ENCODE measurements at places on chromosomes 7 and 10. TPM values are rescaled to one million over a fixed set of nuclear protein-coding genes. Genes with fewer than 3 reads are reported as not detected.

CDC123 gene
- total RNA-seq = 104 TPM

WEE2 gene
- total RNA-seq = 0.05 TPM

RELN gene
- not detected for total RNA-seq

SPDYE1 gene
- not detected for total RNA-seq

CYP2E1 gene
- total RNA-seq = 0.39 TPM

CTAGE4 gene
- total RNA-seq = 2.3 TPM

HPS6 gene
- 22.7 TPM for total RNA-seq

CHST12 gene
- 59.6 TPM for total RNA-seq

PPA1 gene
- 194 TPM for total RNA-seq

SPAM1 gene
- not detected for total RNA-seq

LIPN gene
- not detected for total RNA-seq

WNT16 gene
- total RNA-seq = not detected

ZDHHC4 gene
- total RNA-seq = 31.0 TPM

ABCC2 gene
- total RNA-seq = 1.3 TPM

FBXO24 gene
- 1.2 TPM for total RNA-seq

BMS1 gene
- 21.0 TPM for total RNA-seq

Data from T-helper 2 cell treated with Interferon-gamma antibody and Interleukin-4, amounts not matched to agents 100 ng/mL and 5 ng/mL, for 36 hours (primary cell).